T-helper 2 cell (primary cell): ENCODE measurements at places on chromosomes 12 and 14.

DNA sequence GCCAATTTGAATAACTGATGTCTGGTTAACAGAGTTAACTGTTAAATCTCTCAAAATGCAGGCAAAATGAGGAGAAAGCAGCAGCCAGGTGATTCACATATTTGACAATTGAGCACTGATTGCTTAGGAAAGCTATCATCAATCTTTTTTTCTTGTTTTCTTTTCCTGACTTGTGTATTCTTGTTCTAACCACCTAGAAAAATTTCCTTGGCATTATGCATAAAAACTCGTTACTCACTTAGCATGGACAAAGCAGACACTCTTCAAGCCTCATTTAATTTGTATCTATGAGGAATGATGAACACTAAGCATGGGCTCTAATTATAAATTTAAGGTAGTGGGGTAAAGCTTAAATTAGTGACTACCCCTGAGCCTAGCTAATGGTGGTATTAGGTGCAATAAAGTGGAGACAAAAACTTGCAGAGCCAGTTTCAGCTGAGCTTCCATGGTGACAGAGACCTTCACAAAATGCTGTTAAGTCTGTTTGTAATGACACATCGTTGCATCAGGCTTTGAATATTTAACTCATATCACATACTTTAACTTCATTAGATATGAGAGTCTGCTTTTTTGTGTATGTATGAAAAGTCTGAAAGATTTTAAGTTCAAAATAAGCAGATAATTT, 52.0 kb downstream of the RASSF9 start:
- no peak for DNase-seq

DNA sequence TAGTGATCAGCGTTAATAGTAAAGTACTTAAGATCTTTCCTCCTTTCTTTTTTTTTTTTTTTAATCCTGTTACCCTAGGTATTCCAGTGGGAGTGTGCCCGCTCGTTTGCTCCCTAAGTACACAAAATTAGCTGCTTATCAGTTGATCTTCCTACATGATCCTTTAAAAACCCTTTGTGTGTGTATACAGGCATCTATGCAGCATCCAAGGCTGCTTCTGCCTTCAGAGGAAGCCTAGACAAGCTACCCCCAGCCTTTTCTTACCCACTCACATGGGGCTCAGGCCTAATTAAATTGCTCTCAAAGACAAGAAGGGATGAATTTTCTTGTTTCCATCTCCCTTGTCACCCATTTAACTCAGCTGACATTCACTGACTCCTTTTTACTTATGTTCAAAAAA, 343.4 kb upstream of the LMO3 start:
- no peak for DNase-seq

GRCh38 chr12:71748081-71748850, 6.4 kb upstream of the RAB21 start:
- DNase-seq = no peak

- no peak for DNase-seq
Measured at GRCh38 chr12:40168868-40169267, 55.9 kb upstream of the LRRK2 start.

DNA sequence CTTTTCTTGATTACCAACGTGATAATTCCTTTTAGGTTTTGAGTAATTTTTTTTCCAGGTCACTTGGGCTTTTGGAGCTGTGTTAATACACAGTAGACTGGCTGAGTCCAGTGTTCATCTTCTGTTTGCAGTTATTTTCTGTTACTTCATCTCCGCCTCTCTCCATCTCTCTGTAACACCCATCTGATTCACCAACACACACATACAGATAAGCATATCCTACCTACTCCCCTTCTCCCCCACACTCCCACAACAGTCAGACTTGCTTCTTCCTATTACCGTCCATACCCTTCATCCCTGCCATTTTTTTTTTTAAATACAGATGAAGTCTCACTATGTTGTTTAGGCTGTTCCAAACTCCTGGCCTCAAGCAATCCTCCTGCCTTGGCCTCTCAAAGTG, 72.7 kb upstream of the MANSC4 start:
- DNase-seq = no peak

GRCh38 chr12:130572553-130572952, 143.5 kb downstream of the RIMBP2 start:
- DNase-seq = no peak

GRCh38 chr14:33986804-33987203, 35.9 kb upstream of the EGLN3 start:
- no peak for DNase-seq

- no peak for DNase-seq
Measured at GRCh38 chr12:94032368-94032767, 116.0 kb upstream of the PLXNC1 start.

- no peak for DNase-seq
Measured at GRCh38 chr14:77190977-77191376, 9.4 kb downstream of the TMEM63C start.

- DNase-seq = no peak
Measured at GRCh38 chr14:30069536-30069935, 141.9 kb upstream of the PRKD1 start.

GRCh38 chr14:105377555-105378182, 20.7 kb upstream of the TEX22 start:
- DNase-seq = no peak

DNA sequence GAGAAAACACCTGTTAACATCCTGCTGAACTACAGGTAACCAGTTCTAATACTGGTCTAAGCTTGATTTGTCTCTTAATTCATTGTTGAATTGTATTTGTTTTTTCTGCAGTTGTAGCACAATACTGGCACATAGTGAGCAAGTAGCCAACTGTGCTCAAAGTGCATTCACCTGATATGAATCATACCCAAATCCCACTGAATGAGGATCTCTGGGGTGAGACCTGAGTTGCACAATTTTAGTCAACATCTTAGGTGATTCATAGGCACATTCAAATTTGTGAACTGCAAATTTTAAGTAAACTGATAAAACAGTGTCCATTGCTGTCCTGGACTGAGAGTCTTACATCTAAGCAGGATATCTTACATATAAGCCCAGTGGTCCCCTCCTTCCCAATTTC, 12.8 kb downstream of the KCNC2 start:
- DNase-seq = no peak

DNA sequence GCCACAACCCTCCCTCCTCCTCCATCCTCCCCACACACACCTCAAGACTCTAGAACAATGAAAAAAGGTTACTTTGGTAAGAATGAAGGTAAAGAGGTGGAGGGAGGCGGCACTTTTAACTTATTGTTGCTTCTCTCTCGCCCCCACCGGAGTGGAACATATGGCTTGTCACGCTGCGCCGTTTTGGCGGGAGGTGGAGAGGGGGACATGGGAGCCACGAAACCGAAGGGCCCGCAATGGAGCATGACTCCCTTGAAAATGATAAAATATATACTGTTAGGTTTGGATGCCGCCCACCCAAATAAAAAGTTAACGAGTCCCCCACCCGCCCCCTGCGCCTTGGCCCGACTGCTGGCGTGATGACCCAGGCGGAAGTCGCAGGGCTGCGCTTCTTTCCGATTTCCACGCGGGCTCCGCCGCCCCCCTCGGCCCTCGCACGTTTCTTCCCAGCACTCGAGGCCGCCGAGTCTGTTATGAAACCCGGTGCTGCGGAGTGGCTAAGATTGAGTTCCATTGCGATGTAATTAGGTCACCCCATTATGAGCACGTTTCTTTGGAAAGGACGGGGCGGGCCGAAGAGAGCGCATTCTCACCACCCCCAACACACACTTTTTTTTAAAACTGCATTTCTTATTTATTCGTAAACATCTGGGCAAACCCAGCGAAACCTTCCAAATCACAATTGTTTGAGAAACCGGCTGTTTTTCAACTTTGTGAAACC, 1.4 kb upstream of the ZFP36L1 start:
- peak; percentile 49 for DNase-seq

DNA sequence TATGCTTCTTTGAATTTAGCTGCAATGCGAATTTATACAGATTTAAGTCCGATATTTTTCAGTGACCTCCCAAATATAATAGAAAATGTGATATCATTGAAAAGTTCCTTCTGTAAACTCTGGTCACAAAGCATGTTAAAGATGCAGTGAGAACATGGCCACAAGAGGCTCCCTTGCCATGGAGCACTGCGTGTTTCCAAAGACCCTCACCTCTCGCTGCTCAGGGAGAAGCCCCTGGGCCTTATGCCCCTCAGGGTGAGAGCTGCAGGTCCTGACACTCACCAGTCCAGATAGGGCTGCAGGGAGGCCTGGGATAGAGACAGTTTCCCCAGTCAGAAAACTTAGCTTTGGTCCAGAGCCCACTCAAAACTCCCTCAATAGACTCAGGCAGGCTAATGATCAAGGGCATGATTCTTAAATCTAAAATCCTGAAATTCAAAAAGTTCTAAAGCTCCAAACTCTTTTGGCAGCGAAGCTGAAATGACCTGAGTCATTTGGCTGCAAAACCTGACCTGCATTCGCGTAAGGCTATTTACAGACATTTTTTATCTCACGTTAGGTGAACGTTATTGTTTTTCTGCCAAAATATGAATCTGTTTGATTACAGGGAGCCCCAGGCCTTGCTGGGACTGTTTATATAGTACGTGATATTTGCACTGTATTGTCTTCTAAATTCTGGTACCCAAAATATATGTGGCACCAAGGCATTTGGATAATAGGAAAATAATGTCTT, 67.8 kb downstream of the CAPZA3 start:
- DNase-seq = no peak

- no peak for DNase-seq
Measured at GRCh38 chr14:103740991-103741689, 25.5 kb downstream of the ZFYVE21 start.

DNA sequence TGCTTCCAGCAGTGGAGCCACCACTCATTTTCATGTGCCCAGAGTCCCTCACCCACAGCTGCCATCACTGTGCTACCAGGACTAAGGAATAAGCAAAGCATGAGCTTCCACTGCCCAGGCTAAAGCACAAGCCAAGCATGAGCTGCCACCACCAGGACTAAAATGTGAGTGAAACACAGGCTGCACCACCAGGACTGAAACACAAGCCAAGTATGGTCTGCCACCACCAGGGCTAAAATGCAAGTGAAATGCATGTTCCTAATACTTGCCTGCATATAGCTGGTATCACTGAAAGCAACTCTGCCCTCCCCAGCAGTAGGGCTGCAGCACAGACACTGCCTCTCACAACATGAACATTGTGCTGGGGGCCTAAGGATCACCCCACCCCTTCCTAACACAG, 30.0 kb downstream of the CEP83 start:
- no peak for DNase-seq

GRCh38 chr14:69137843-69138535, 14.9 kb downstream of the DCAF5 start:
- DNase-seq = no peak

DNA sequence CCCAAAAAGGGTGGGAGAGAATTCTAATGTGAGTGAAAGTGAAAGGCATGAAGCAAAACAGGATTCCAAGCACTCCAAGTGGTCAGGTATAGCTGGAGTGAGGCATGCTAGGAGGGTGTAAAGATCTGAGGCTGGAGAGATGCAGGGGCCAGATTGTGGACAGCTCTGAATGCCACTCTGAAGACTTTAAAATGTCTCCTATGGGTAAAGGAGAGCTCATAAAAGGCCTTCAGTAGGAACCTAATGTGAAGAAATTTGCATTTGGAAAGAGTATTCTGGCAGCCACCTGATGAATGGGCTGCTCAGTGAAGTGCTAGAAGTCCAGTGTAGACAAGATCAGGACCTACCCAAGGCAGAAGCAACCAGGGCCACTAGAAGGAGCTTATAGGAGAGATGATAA, 68.9 kb downstream of the DNAI7 start:
- no peak for DNase-seq
